Uterus (tissue), 4 donors: ENCODE measurements at places on chromosomes 1 and 21. TPM values are rescaled to one million over a fixed set of nuclear protein-coding genes. Genes with fewer than 3 reads are reported as not detected.

GRCh38 chr1:7346600-7347570 is 424.2 kb upstream of the VAMP3 start:
- no peak for DNase-seq

- no peak for DNase-seq
These were observed 2.7 kb downstream of the PTPRC start for GRCh38 chr1:198641501-198641900.

GRCh38 chr1:74812180-74812541 is 79.2 kb downstream of the TYW3 start:
- no peak for DNase-seq

GRCh38 chr1:241800640-241801039 is 47.4 kb upstream of the EXO1 start:
- DNase-seq: no peak

- DNase-seq: no peak
These were observed 58.9 kb downstream of the DIPK1A start for GRCh38 chr1:92902406-92902744.

S1PR1 gene
- total RNA-seq: 97.9 TPM

WDR64 gene
- total RNA-seq: not detected
